ENCODE measurements at places on chromosomes 7 and 10.

- no peak for DNase-seq
Measured at GRCh38 chr10:10658172-10658785, 359.4 kb upstream of the CELF2 start.

DNA sequence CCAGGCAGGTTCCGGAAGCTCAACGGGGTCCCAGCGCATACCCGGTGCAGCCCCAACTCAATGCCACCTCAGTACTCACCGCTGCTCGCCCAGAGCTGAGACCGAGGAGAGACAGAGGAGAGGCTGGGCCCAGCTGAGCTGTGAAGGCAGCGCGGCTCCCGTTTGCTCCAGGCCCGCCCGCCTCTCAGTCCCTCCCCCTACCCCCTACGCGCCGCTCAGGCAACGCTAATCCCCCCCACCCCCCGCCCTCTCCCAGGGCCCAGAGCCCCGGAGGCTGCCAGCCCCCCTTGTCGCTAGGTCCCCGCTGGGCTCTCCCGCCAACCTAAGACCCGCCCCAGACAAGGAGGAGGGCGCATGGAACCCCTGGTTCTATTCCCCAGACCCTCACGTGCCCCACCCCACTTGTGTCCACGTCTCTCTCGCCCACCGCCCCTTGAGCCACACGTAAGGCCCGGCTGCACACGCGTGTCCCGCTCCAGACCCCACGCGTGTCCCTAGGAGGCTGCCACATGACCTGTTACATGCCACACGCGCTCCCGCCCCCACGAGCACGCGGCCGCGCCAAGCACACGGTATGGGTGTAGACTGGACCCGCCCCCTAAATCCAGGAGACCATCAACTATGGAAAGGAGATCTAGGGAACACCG lies at the start of gene PSD:
PSD (minus strand) TSS at position 164 of the 647 bp plus-strand sequence. CDS start 1,747 bp downstream, outside the sequence.
- DNase-seq, result no peak

DNA sequence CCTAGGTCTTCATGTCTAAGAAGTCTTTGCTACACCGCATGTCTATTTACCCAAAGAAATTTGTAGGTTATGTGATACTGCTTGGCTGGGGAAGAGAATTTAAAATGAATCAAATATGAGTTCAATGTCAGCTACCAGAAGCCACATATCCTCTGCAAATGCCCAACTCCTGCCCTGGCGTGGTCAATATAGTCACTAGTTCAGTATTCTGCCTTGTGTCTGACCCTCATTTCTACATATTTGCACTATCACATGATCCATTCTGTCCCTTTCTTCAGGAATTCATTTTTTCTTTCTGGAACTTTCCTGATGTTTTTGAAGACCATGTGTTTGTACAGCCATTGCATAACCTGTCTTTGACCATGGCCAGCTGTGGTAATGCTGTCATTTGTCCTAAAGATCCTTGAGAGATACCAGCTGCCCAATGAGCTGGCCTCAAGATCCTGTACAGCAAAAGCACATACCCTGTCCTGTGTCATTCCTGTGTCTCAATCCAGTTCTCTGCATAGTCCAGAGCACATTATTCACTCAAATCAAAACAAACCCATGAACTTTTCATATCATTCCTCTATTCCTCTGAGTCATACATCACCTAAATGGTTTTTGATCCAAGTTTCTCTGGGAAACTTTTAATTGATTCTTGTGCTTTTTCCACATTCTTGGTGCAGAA lies 524.5 kb downstream of the PARD3 start:
- peak; percentile 51 for DNase-seq

DNA sequence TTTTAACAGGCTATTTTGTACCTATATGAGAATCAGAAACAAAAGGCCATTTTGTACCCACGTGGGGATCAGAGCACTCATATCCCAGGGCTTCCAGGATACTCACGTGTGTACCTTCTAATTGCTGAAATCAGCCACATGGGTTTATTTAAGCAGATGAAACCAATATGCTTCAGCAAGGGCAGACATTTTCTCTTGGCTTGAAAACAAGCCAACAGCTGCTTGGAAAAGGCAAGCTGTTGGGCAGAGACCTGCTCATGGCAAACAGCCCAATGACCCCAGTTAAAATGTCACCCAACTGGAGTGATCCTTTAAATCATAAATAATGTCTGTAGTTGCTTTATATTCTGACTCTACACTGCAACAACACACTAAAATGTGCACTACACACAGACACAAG lies 26.5 kb upstream of the TOMM7 start:
- DNase-seq, result peak; percentile 42

Measured in retinal pigment epithelial cell (primary cell).